Renal cortex interstitium (tissue), 15 donors: ENCODE measurements at places on chromosomes 12 and 14. TPM values are rescaled to one million over a fixed set of nuclear protein-coding genes. Genes with fewer than 3 reads are reported as not detected.

The CLEC4C gene
- not detected for polyA plus RNA-seq

The CIROP gene
- not detected for polyA plus RNA-seq

The ATG101 gene
- 24.7 TPM for polyA plus RNA-seq

The VRTN gene
- not detected for polyA plus RNA-seq

The POU6F1 gene
- polyA plus RNA-seq: 7.1 TPM

The OR2AP1 gene
- not detected for polyA plus RNA-seq

The RNF212B gene
- 1.1 TPM for polyA plus RNA-seq

The C1RL gene
- 47.8 TPM for polyA plus RNA-seq

The HRK gene
- polyA plus RNA-seq: 0.65 TPM

The FGF23 gene
- not detected for polyA plus RNA-seq

The KCNMB4 gene
- 18.4 TPM for polyA plus RNA-seq

The SIX6 gene
- polyA plus RNA-seq: 0.05 TPM

The CPNE8 gene
- 10.3 TPM for polyA plus RNA-seq

The GLIPR1L1 gene
- not detected for polyA plus RNA-seq

The NUP37 gene
- polyA plus RNA-seq: 40.0 TPM
